ENCODE measurements at places on chromosomes 13 and 19.

GRCh38 chr13:101552786-101553185, 100.3 kb downstream of the ITGBL1 start:
- no peak for DNase-seq

DNA sequence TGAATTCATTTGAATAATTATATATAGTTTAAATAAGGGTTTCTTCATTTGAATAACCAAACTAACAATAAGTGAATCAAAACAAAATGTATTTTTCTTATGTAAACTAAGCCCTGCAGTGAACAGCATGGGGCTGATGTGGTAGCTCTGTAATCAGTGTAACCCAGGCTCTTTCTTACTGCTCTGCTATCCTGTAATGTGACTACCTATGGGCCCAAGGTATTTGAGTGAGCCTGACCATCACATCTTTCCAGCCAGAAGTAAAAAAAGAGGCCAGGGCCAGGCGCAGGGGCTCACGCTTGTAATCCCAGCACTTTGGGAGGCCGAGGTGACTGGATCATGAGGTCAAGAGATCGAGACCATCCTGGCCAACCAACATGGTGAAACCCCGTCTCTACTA, 494.6 kb downstream of the DCT start:
- no peak for DNase-seq

- no peak for DNase-seq
Observed at GRCh38 chr13:94121686-94122085, 357.8 kb downstream of the DCT start.

DNA sequence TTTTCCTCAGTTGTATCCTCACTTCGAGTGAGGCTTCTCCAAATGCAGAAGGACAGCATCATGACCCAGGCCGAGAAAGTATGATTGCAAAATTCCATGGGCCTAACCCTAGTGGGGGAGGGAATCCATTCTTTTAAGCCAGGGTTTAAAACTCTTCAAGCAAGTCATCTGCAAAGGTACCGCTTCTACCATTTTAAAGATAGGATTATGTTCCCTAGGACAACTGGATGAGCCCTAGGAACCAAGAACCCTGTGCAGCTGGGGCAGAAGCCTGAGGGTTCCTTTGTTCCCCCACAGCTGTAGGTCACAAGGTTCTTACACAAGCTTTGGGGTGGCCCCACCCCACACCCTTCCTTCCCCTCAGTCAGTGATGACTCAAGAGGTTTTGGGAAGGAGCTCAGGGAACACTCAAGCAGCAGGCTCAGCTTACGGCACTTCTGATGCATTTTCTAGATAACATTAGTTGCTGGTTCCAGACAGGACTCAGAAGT, 13.5 kb downstream of the ARL11 start:
- DNase-seq: no peak

GRCh38 chr13:73683746-73684145, 450.5 kb downstream of the KLF12 start:
- no peak for DNase-seq

DNA sequence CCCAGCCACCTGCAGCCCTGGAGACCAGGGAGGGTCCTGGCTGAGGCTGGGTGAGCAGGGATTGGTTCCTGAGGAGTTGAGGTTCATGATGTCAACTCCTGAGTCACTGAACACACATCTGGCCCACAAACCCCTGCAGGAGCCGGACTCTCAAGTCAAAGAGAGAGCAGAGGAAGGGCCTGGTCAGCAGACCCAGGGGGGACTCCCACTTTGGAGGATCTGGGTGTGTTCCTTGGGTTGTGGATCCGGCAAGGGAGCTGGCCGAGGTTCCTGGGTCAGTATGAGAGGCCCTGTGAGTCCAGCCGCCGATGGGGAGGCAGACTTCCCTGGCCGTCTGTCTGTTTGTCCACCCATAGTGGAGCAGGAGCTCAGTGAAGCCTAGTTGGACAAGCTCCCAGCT, 4.0 kb downstream of the SLC7A10 start:
- DNase-seq: no peak

DNA sequence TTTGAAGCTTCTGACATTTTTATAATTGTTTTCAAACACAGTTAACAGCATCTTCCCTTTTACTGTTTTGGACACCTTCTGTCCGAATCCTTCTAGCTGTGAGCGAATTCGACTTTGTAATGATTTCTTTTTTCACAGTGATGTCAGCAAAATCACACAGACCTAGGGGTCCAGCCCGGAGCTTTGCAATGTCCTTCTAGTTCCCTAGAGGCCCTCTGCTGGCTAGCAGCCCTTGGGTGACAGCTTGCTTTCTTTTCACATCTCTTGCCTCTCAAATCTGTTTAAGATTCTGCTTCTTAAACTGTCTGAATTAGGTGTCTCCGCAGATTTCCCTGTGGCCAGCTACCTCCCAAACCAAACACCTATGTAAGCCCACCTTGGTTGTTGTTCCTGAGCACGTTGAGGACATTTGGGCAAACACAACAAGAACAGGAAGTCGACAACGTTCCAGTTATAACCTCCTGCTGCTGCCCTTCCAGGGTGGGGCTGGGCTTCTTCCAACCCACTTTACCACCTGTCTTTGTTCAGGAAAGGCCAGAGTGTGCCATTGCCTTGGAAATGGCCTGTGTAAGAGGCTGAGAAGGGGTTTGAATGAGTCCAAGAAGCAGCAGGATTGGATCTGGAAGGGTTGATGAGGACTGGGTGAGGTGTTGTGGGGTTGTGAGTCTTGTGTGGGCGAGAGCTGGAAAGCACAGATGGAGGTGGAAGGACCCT, 123.1 kb downstream of the ATP8A2 start:
- no peak for DNase-seq

DNA sequence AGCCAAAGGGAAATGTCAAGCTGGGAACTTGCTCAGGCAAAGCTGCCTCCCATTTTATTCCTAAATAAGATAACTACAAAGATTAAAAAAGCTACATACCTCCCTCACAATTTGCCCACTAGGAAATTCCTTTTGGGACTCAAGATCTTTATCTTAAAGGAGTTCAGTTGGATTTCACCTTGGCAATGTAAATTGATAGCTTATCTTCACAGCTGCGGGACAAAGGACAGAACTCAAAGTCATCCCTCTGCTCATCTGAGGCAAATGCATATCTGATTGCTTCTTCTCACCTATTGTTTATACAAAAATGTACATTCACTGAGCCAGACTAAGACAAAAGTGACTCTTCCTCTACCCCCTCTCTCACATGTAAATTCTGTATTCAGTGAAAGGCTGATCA, 47.8 kb downstream of the FGF14 start:
- no peak for DNase-seq

- no peak for DNase-seq
Observed at GRCh38 chr19:755063-755462, 4.2 kb downstream of the MISP start.

- no peak for DNase-seq
Observed at GRCh38 chr13:44758630-44759383, 182.7 kb upstream of the TSC22D1 start.

DNA sequence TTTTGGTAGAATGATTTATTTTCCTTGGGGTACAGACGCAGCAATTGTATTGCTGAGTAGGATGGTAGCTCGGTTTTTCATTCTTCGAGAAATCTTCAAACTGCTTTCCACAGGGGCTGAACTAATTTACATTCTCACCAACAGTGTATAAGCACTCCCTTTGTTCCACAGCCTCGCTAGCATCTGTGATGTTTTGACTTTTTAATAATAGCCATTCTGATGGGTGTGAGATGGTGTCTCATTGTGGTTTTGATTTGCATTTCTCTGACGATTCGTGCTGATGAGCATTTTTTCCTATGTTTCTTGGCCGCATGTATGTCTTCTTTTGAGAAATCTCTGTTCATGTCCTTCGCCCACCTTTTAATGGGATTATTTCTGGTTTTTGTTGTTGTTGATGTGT, 54.8 kb upstream of the UQCRFS1 start:
- DNase-seq: no peak
